ENCODE measurements at places on chromosomes 11 and 22. TPM values are rescaled to one million over a fixed set of nuclear protein-coding genes. Genes with fewer than 3 reads are reported as not detected.

Gene ALDH3B2
- not detected for polyA plus RNA-seq

Gene TMEM218
- 23.0 TPM for polyA plus RNA-seq

Gene FOLR2
- polyA plus RNA-seq, result not detected

Gene PHETA2
- polyA plus RNA-seq, result 10.0 TPM

Gene KCNQ1OT1
- polyA plus RNA-seq, result 0.11 TPM

Gene PLA2G3
- polyA plus RNA-seq, result 0.12 TPM

Gene APOA1
- polyA plus RNA-seq, result 0.98 TPM

Gene SCGB1A1
- polyA plus RNA-seq, result not detected

Gene C11orf86
- polyA plus RNA-seq, result not detected

Gene PRODH
- polyA plus RNA-seq, result not detected

Gene PIK3C2A
- 14.6 TPM for polyA plus RNA-seq

Gene OR5P2
- not detected for polyA plus RNA-seq

Gene APOBEC3H
- polyA plus RNA-seq, result not detected

Gene MTMR2
- 16.6 TPM for polyA plus RNA-seq

Gene ROM1
- polyA plus RNA-seq, result 1.7 TPM

Gene CASP12
- polyA plus RNA-seq, result 0.07 TPM

Gene TRIM6
- 3.7 TPM for polyA plus RNA-seq

Gene SYCE3
- polyA plus RNA-seq, result not detected

Gene OR5A2
- not detected for polyA plus RNA-seq

Gene LMNTD2
- polyA plus RNA-seq, result 2.5 TPM

Gene IFITM10
- polyA plus RNA-seq, result 0.59 TPM

Gene TECTA
- 0.17 TPM for polyA plus RNA-seq

Gene ANKRD13D
- polyA plus RNA-seq, result 44.0 TPM

Gene OR52A1
- not detected for polyA plus RNA-seq

Gene MRGPRE
- not detected for polyA plus RNA-seq

Gene HBG1
- not detected for polyA plus RNA-seq

Gene LIF
- 203 TPM for polyA plus RNA-seq

Gene IGSF22
- polyA plus RNA-seq, result not detected

Gene GAL
- 2.5 TPM for polyA plus RNA-seq

Gene C11orf91
- polyA plus RNA-seq, result 0.10 TPM

Gene OR9G1
- polyA plus RNA-seq, result not detected

Gene CYTH4
- 0.85 TPM for polyA plus RNA-seq

Gene OR5M8
- polyA plus RNA-seq, result not detected

Gene TCN1
- polyA plus RNA-seq, result not detected

Gene GDPD4
- polyA plus RNA-seq, result not detected

Gene KRTAP5-10
- not detected for polyA plus RNA-seq

Gene MUC6
- polyA plus RNA-seq, result not detected

All from IMR-90 (cell line).